ENCODE measurements at places on chromosomes 11 and 22.
A peak's percentile ranks its signal among the peaks of the same experiment; 100 is the strongest.

- no peak for DNase-seq
Observed at GRCh38 chr11:122617297-122617696, 38.2 kb upstream of the UBASH3B start.

GRCh38 chr11:32105871-32106560 lies 15.1 kb downstream of the RCN1 start:
- no peak for DNase-seq

DNA sequence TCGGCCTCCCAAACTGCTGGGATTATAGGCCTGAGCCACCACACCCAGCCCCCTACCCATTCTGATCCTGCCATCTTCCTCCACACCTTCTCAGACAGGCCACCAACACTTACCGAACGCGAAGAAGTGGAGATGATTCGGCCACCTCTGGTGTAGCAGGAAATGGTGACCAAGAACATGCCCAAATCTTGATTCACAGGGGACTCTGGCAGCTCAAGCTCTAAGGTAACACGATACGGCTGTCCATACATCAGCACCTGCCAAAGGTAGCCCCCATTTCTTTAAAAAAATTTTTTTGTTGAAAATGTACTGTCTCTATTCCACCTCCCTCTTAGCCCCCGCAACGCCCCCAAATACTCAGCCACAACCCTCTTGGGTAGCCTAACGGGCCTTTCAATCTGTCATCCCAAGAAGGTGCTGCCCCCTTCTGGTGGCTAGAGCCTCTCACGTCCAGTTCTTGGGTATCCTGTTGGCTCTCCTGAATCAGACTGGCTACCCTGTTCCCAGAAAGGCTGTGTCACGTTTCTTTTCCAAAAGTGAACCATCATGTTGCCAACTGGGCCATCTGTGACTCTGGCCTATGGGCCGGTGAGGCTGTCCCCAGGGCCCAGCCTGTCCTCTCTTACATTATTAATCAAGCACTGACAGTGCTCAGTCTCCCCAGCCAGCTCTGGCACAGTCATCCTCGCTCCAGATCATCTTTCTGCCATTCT lies 5.3 kb upstream of the LRRN4CL start:
- peak; percentile 73 for DNase-seq

DNA sequence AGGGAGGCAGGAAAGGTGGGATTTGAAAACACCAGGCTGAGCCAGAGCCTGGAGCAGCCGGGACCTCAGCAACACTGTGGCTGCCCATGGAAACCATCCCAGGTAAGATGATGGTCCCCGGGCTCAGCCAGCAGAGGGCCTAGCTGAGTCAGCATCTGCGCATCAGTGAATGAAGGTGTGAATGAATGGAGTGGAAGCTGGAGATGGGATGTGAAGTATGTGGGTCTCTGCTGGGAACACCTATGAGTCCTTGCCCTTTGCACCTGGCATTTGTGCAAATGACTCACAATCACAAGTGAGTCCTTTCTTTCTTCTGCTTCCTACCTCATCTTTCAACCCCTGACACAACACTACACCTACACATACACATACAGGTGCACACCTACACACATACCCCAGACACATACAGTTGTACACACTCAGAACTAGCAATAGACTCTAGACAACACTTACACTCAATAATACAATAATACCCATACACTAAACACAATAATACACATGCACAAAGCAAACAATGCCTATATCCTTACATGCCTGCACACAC lies 62.8 kb upstream of the PRDM11 start:
- DNase-seq: no peak

GRCh38 chr11:121688055-121688491 lies 235.3 kb upstream of the SORL1-AS1 start:
- peak; percentile 77 for DNase-seq

GRCh38 chr11:14583252-14584034 lies 60.2 kb upstream of the PDE3B start:
- DNase-seq: no peak

GRCh38 chr11:27694992-27695391 lies 5.3 kb downstream of the BDNF start:
- peak; percentile 62 for DNase-seq

GRCh38 chr22:18994701-18995326 lies 58.7 kb upstream of the PRODH start:
- no peak for DNase-seq

GRCh38 chr11:86723281-86723680 lies 50.9 kb upstream of the ME3 start:
- no peak for DNase-seq

DNA sequence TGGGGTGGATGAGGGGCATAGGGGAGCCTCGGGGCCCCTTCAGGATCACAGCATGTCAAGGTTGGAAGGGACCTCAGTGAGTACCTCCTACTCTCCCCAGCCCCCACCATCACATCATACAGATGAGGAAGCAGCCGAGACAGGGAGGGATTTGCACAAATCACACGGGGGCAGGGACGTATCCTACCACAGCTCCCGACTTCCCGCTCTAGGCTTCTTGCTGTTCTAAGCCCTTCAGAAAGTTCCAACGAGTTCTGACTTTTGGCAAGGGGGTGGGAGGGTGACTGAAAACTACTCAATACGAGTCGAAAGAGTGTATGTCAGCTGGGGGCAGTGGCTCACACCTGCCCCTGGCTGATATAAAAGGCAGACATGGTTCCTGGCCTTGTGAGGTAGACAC lies 4.7 kb upstream of the RAD9A start:
- no peak for DNase-seq

DNA sequence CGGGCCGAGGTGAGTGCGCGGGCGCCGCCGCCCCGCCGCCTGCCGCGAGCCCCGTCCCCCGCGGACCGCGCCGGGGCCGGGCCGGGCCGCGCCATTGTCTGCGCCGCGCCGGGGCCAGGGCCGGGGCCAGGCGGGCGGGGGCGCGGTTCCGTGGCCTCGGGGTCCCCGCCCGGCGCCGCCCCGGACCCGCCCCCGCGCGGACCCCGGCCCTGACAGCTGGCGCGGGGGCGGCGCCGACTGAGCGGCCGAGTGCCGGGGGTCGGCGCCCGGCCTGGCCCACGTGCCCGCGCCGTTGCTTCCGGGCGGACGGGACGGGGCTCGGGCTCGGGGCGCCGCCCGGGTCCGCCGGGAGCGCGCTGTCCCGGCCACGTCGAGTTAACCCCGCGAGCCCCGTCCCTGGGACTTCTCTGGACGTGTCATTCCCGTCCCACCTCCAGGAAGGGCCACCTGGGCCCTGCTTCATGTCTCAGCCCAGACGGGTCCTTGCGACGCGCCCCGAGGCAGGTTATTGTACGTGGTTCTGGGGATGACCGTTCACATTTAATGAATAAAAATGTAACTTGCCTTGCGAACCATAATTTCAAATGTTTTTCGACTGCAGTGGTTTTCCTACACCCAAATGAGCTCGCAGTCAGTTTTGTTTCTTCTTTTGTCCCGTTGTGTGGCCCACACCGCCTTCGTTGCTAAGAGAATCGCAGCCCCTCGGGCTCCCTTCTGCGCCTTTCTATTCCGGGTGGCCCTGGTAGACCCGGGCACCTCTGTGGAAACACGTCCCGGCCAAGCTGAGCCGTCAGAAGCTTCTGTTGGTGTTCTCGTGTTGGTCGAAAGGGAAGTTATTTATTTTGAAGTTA lies 562 bp downstream of the ZBED4 start:
- peak; percentile 26 for DNase-seq

DNA sequence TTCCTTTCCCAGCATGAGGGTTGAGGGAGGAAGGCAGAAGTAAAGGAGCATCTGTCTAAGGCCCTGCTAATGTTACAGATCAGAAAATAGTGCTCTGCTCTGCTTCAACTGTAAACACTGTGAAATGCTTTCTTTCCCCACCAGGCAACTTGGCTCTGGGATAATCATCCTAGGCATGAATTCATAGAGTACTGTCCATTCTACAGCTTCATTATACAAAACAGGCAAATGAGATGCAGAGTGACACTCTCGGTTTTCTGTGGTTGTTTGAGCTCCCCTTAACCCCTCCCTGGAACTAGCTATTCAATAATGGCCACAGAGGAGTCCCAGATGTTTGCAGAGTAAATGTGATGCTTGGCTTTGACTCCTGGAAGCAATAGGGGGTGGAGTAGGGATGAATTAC lies 184.3 kb upstream of the CTSC start:
- DNase-seq: peak; percentile 34

GRCh38 chr11:114187173-114187572 lies 109.0 kb upstream of the NNMT start:
- DNase-seq: no peak

- DNase-seq: no peak
Observed at GRCh38 chr11:114928260-114928870, 250.0 kb downstream of the NXPE2 start.

DNA sequence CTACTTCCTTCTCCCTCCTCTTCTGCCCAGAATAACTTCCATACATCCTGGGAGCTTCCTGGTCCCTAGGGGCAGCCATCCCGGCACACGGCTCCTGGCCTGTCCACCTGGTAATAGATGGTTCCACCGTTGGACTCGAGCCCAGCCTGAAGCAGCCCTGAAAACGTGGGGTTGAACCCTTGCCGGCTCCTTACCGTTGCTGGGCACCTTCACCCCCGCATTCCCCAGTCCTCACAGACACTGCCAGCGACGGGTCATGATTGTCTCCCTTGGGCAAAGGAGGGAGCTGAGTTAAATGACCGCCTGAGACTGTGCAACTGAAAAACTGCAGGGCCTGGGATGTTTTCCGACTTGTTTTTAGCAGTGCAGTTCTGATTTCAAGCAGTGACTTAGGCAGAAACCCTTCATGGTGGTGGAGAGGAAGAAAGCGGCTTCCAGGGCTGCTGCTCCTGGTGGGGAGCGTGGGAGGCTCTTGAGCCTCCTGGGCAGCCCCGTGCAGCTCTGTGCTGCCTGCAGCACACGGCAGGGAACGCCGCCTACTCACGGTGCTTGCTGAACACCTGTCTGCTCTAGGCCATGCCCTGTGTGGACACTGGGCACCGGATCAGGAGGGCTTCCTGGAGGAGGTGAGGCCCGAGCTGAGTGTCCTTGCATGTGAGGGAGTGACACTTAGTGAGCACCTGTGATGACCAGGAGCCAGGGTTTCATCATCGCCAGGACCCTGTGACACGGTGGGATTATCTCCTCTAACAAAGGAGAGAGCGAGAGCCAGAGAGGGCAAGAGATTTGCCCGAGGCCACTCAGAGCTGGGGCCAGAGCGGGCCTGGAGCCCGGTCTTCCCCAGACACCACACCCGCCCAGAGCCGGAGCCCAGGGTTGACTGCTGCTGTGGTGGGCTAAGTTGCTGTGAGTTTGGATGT lies 77.4 kb downstream of the FBLN1 start:
- no peak for DNase-seq

DNA sequence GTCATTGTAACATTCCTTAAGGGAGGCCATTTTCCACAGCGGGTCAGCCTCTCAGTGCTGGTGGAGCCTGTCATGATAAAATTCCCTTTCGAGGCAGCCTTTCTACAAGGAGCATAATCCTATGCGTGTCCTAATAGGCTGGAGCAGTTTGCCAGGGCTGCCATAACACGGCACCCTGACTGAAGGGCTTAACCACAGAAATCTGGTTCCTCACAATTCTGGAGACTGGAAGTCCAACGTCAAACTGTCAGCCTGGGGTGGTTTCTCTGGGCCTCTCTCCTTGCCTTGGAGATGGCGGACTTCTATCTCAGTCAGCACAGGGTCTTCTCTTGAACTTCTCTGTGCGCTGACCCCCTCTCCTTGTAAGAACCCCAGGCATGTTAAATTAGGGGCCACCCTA lies 1.4 kb upstream of the RGL4 start:
- no peak for DNase-seq

DNA sequence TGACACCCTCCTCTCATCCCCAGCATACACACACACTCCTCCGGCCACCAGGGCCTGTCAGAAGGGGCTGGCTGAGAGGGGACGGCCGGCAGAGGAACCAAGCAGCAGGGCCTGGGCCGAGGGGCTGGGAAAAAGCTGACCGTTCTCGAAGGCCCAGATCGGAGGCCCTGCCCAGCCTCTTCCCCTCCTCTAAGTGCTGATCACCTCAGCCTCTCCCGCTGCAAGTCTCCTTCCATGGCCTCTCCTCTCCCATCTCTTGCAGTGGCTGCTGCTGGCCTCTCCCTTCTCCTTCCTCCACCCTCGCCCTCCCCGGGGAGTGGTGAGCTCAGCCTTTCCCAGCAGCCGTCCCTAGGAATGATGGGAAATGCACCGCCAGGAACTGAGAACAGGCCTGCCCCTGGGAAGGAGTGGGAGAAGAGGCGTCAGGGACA lies 39.6 kb downstream of the ARRB1 start:
- peak; percentile 40 for DNase-seq
